Umbilical cord (tissue), 2 donors: ENCODE measurements at places on chromosomes 12 and 14. TPM values are rescaled to one million over a fixed set of nuclear protein-coding genes. Genes with fewer than 3 reads are reported as not detected.

GRCh38 chr14:77264466-77265186 is 6.4 kb downstream of the NGB start:
- DNase-seq: no peak

GRCh38 chr12:30696103-30696408 is 387 bp upstream of the IPO8 start:
- DNase-seq: no peak

DNA sequence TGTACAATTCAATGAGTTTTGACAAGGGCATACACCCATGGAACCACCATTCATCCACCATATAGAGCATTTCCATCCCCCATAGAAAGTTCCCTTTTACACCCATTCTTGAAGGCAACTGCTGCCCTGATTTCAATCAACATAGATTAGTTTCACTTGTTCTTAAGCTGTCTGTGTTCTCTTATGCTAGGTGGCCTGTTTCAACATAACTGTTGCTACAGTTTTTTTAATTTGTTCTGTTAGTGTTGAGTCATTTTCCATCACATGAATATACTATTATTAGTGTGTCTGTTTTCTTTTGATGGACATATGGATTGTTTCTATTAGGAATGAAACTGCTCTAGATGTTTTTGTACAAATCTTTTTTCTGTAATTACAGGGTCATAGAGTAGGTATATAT is 123.4 kb downstream of the PTPRQ start:
- no peak for DNase-seq

GRCh38 chr12:124898200-124898922 is 16.1 kb downstream of the UBC start:
- DNase-seq: no peak

DNA sequence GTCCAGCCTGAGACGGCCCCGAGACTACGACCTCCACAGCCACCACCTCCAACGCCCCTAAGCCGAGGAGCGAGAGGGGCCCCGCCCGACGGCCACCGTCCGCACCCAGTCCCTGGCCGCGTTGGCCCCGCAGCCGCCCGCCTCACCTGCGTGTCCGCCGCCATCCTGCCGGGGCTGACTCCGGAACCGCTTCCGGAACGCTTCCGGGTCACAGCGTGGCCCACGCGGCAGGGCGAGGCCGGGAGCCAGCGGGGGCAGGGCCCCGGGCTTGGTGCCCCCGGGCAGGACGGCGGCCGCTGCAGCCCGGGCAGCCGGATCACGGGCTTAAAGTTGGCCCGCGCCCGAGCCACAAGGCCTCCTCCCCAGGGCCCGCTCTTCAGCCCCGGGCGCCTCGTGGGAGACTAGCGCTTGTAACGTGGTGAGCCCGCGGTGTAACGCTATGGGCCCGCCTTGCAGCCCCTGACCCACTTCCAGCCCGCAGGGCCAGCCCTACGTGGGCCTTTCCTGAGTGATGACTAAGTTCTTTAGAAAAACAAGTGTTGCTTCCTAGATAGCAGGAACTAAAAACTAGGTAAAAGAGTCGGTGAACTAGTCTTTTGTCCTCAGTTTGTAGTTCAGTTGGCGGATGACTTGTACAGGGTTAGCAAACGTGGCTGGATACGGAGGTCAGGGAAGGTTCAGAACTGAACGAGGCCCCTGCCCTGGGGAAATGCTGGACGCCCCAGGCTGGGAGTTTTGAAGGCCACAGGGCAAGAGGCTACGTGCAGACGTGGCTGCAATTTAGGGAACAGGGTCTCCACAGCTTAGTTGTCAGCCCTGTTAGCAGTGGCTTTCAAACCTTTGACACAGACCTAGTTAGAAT is at the start of gene GCN1:
GCN1 (minus strand) TSS at position 182 of the 862 bp plus-strand sequence; CDS start at position 164, 18 bp downstream.
- DNase-seq: peak; percentile 80

DNA sequence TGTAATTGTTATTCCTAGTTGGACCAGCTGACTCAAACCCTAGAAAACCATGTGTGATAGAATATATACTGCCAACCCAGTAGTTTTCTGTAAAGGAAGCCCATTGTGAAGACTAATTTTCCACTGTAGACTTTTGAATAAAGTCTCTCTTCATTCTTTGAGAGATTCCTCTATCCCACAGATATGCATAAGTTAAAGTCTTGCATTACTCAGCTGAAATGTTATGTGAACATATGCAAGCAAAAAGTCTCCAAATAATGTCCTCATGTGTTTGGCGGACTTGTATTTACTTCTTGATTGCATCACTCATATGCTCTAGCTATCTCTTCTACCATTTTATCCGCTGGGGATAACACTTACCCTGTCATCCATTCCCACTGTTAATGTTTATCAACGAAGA is 35.1 kb upstream of the OTOGL start:
- DNase-seq: no peak

The GYS2 gene
- 0.48 TPM for total RNA-seq

DNA sequence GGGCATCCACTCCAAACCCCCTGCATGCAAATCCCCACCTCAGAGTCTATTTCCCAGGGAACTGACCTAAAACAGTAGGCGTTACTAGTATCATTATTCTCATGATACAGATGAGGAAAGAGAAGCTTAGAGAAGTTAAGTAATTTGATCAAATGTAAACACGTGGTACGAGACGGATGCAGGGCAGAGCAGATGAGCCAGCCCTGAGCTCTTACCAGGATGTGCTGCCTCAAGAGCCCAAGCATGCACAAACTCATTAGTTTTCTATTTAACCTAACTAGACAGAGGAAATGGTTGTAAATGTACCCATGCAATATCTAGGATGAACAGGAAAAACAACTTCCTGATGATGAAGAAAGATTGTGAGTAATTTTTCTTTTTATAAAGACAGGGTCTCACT is 173.3 kb upstream of the RASSF8 start:
- no peak for DNase-seq

DNA sequence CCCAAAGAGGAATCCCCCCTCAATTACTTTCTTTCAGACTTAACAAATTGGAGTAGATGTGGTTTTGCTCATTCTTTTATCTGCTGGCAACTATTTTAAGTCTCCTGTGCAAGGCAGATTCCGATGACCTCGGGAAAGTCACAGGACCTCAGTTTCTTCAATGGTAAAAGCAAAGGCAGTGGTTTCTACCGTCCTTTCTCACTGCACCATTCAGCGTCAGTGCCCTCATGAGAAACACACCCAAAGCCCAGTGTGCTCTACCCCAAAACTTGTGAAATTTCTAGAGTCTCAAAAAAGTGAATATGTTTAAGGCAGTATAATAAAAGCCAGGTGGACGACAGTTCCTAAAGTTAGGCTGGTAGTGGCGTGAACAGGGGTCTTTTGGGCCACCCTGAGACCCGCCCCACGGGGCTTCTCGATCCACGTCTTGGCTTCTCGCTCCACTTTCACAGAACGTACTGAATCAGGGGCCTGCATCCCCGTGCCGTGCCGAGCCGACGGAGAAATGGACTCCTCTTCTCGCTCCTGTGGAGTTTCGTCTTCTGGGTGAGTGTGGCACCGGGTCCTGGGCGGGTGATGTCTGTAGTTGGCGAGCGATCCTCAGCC is 1.3 kb upstream of the ARHGAP5 start:
- DNase-seq: peak; percentile 52

DNA sequence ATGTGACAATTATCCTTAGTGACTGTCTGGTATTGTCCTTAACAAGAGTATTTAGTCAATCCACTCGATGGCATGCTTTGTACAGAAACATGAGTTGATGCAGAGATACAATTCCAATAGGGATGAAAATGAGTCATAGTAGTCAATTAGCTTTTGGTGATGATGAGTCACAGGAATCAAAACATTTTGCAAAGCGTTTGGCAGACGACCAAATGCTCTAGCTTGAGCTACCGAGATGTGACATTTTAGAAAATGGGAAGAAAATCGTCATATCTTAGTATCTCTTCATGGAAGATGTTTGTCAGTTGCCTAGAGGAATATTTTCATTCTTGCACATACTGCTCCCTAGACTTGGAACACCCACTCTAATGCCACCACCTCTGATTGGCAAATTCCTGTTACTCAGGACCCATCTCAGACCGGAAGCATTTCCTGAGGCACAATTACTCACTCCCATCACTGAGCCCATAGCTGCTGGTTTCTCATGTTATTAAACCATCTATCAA is 95.0 kb downstream of the LMNTD1 start:
- peak; percentile 28 for DNase-seq

- DNase-seq: peak; percentile 92
Observed at GRCh38 chr14:90677484-90678050, 138.7 kb downstream of the TTC7B start.

DNA sequence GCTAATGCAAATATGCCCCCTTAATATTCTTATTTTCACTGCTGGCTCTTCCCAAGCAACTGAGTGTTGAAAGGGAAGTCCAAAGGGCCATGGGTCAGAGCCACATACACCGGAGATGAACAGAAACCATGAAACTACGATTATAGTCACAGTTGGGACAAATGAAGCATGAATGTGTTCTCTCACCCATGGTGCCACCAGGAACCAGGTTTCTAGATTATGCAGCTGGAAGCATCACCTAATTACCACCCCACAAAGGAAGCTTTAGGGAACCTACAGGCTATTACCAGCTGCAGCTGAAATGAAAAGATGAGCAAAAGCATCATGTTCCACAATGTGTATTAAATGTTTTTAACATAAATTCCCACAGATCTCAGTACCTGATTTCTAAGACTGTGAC is 15.4 kb downstream of the TMTC1 start:
- no peak for DNase-seq

DNA sequence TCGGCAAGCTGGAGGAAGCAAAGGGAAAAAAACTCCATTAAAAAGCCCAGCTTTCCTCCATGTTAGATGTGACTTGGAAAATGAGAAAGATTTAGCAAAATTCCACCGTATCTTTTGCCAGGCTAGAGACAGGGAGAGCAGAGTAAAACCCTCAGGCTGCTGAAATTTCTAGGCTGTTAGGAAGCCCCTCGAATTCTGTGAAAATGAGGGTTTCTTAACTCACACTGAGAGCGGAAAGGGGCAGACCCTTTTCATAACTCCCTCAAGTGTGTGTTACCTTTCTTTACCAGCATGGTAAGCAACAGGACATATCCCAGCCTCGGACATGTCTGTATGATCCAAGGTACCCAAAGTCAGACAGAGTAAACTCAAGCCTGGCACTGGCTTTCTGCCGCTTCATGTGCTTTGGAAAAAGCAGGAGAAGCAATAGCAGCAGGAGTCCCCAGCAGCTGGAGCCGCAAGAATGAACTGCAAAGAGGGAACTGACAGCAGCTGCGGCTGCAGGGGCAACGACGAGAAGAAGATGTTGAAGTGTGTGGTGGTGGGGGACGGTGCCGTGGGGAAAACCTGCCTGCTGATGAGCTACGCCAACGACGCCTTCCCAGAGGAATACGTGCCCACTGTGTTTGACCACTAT is at the start of gene RHOJ:
RHOJ (plus strand) TSS at position 37 of the 637 bp plus-strand sequence; CDS start at position 464, 427 bp downstream.
- peak; percentile 64 for DNase-seq

DNA sequence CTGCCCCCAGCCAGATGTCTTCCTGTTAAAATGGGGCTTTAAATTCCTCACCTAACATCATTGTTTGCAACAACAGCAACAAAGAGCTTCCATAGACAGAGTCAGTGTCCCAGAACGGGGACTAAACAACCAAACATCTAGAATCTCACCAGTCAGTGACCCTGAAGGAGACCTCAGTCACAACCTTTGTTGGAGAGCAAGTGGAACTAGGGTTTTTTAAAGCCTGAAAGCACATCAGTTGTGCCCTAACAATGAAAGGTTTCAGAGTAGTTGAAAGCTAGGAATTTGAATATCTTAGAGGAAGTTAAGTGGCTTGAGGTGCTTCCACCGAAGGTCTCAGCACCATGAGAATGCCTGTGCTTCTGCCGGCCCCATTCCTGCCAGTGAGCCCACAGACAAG is 5.0 kb upstream of the ALDH2 start:
- DNase-seq: no peak

GRCh38 chr14:96082420-96083300 is 43.5 kb downstream of the C14orf132 start:
- DNase-seq: no peak

- DNase-seq: no peak
Observed at GRCh38 chr14:56581041-56581727, 1.6 kb downstream of the TMEM260 start.

- DNase-seq: no peak
Observed at GRCh38 chr12:13851828-13852227, 129.6 kb downstream of the GRIN2B start.

The C12orf54 gene
- not detected for total RNA-seq

- DNase-seq: no peak
Observed at GRCh38 chr14:50501642-50502041, 30.7 kb downstream of the MAP4K5 start.

The NYNRIN gene
- 30.8 TPM for total RNA-seq

- DNase-seq: no peak
Observed at GRCh38 chr14:80223696-80224465, 12.6 kb upstream of the DIO2 start.

GRCh38 chr14:73753124-73753886 is 39.1 kb upstream of the PNMA1 start:
- DNase-seq: peak; percentile 78

- no peak for DNase-seq
Observed at GRCh38 chr12:76896274-76896673, 17.5 kb upstream of the CSRP2 start.
